T-cell (primary cell): ENCODE measurements at places on chromosomes 3 and 15. TPM values are rescaled to one million over a fixed set of nuclear protein-coding genes. Genes with fewer than 3 reads are reported as not detected.

DNA sequence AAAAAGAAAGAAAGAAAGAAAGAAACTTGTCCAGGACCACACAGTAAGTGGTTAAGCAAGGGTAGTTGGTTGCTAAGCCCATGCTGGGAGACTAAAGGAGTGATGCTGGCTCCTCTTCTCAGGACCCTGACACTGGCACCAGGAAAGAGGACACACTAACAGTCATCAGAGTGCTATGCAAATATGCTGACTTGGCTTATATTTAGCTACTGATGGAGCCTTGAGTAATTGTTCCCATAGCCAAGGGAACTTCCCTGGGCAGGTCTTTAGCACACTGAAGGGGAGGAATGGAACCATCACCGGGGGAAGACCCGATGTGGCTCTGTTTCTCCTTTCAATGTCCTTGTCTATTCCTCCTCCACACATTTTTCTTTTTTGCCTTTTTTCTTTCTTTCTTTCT lies 6.2 kb downstream of the TMEM40 start:
- no peak for DNase-seq

Gene XYLB
- 1.0 TPM for total RNA-seq

Gene EEF1AKMT4
- 4.0 TPM for total RNA-seq

DNA sequence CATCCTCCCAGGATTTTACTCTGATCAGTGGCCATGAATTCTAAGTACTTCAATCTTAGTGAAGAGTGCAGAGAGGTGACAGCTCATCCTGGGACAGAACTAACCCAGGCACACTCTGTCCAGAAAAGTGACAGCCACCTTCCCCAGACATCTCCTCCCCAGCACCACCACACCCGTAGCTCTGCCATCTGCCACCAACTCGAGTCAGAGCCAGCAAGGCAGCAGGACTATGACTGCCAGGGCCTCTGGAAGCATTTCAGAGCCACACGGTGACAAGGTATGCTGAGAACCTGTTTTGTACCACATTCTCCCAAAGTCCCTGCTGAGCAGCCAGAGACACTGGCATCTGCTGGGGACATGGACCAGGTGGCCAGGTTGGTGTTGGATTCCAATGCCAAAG lies 71.0 kb downstream of the NTRK3 start:
- DNase-seq = no peak

DNA sequence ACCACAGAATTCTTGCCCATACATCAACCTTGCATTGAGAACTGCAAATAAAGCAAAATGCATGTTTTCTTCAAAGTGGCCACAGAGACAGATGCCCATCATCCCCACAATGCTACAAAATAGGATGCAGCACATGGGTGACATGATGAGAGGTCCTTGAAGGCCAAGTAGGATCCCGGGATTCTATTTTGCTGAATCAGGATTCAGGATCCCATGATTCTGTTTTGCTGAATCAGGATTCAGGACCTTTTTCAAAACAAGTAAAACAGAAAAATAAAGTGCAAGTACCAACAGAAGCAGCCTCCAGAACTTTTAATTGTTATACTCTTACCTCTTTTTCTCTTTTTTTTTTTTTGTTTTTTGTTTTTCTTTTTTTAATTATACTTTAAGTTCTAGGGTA lies 242.1 kb upstream of the NR2E3 start:
- DNase-seq = no peak
